ENCODE measurements at places on chromosomes 4 and X.

- DNase-seq, result peak; percentile 61
Observed at GRCh38 chr4:177441061-177441802, 1.0 kb downstream of the AGA start.

DNA sequence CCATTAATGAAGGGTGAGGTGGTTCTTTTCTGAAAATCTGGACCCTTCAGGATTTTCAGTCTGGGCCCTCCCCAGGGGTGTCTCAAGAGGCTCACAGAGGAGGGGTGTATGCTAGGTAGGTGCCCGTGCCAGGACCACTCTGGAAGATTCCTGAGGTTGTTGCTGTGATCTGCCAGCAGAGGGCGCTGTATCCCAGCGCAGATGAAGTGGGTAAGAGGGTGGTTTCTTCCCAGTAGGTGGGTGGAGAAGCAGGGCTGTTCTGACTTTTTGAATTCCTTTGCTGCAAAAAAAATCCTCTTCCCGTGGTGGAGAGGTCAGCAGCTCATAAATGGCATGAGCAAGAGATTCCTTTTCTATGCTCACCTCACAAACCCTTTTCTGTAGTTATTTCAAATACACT, 51.1 kb downstream of the SCML1 start:
- peak; percentile 79 for DNase-seq

GRCh38 chr4:7135389-7135746, 57.0 kb upstream of the SORCS2 start:
- DNase-seq, result no peak

- DNase-seq, result peak; percentile 48
Observed at GRCh38 chrX:23666282-23666681, 1.0 kb upstream of the PRDX4 start.

- DNase-seq, result no peak
Observed at GRCh38 chr4:26145212-26145611, 175.6 kb upstream of the RBPJ start.

DNA sequence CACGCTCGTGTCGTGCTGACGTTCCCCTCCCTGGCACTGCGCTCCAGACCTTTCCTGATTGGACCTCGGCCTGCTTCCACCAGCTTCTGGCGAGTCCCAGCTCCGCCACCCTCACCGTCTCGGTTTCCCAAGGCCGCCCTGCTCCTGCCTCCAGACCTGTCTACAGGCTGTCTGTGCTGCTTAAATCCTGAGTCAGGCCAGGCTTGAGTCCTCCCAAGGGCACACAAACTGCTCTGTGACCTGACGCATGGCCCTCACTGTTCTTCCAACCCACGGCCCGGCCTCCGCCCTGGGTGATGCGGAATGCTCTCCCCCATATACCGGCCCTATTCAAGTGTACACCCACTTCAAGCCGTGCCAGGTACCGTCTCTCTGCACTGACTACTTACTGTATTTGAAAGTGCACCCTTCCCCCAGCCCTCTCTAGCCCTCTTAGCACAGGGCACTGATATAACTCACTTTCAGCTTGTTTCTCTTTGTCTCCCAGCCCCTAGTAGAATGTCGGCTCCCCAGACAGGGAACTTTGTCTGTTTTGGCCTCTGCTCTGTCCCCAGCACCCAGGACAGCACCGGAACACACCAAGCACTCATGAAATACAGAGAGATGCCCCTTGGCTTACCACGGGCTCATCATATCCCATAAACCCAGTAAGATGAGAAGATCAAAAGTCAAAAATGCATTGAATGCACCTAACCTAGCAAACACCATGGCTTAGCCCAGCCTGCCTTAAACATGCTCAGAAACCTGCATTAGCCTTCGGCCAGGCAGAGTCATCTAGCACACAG, 63.1 kb upstream of the AFAP1 start:
- DNase-seq, result no peak

DNA sequence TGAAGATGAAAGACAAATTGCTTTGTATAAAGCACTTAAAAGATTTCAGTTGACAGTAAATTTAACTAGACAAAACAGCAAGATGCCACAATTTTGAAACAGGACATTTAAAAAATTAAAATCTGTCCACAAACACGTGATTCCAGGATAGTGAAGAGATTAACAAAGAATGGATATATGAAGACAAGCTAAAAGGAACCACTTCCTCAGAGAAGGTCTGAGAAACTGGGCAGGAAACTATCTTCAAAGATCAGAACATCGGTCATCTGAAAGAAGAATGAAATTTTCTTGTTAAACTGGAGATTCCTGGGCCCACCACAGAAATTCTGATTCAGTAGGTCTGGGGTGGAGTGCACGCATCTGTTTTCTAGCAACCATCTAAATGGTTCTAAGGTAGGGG, 1.4 kb downstream of the RWDD4 start:
- DNase-seq, result no peak

GRCh38 chr4:92261256-92261655, 42.5 kb upstream of the GRID2 start:
- no peak for DNase-seq

GRCh38 chr4:47929682-47930201, 15.4 kb upstream of the NFXL1 start:
- DNase-seq, result no peak

GRCh38 chrX:97756879-97757278, 873.2 kb downstream of the RPA4 start:
- DNase-seq, result no peak

- no peak for DNase-seq
Observed at GRCh38 chr4:152508818-152509217, 27.1 kb downstream of the FBXW7 start.

GRCh38 chr4:177400030-177400429, 42.2 kb downstream of the AGA start:
- no peak for DNase-seq

- peak; percentile 57 for DNase-seq
Observed at GRCh38 chrX:115372152-115372551, 82.6 kb downstream of the LUZP4 start.

DNA sequence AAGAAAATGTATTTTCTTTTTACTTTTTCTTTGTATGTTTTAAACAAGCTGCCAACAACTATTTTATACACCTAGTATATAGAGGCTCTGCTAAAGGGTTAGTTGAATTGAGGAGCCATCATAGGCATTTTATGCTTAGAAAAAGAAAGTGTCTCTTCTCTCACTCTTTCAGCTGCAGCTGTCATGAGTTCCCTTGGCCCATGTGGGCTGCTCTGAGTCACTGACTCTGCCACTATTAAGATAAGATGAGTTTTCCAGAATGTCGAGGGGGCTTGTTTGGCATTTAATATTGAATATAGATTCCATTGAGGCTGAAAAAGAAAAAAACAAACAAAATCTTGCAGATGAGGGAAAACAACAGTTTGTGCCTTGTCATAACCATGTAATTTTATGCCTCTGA, 126.0 kb upstream of the PAQR3 start:
- DNase-seq, result no peak

DNA sequence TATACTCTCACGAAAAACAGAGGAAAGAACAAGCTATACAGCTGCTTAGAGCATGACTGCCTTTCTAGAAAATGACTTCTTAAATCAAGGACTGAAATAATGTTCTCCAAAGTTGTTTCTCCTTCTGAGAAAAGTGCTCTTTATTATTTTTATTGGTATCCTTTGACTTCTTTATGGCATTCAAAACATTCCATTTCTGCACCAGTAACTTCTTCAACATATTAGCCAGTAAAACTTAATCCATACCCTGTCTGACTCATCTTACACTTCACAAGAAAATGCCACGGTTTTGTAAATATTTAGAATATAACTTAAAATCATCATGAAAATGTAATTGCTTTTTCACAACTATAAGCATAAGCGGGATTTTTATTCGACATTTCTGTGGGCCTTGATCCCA, 180.4 kb downstream of the NR3C2 start:
- DNase-seq, result no peak

DNA sequence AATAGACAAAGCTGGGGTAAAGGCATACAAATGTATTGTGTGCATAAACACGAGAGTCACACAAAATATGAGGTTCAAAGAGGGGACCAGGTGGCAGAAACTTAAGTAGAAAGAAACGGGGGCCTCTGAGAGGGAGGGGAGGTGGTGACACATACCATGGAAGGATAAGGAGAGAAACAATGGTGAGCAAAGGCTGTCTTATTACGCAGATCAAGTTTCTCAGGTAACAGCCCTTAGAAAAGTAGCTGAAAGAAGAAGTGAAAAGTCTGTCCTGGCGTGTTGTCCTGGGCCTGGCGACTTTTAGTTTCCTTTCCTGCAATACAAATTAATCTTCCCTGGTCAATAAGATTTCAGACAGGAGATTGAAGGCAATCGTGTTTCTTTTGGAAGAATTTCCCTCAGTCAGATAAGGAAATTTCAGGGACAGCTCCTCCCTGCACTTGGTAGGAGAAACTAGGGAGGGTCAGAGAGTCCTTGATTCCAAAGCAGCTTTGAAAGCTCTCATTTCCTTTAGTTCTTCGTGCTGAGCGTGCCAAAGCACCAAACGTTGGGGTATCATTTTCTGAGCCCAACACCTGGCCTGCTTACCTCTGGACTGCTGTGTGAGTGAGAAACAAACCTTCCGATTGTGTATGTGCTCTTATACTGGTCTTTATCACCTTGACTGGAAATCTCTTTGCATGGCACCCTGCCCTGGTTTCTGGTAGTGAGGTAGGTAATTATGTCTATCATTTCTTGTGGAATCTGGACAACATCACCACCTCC, 676.7 kb upstream of the LCORL start:
- no peak for DNase-seq

- peak; percentile 65 for DNase-seq
Observed at GRCh38 chrX:140477987-140478386, 26.9 kb downstream of the SOX3 start.

DNA sequence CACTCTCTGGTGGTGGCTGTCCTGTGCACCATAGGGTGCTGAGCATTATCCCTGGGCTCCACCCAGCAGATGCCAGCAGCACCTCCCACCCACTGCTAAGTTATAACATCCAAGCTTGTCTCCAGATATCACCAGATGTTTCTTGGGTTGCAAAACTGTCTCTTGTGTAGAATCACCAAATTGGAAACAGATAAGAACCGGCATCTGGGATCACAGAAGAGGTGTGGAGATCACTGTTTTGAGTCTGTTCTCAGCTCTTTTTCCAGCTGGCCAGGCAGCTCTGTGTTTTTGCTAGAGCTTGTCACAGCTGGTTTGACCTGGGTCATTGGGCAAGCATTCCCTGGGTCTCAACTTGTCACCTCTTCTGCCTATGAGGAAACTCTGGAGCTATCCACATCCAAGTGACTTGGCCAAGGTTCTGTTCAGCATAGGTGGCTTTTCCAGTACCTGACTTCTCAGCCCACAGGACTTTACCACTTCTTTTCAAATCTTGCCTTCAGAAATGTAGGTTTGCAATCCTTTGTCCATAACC, 15.3 kb upstream of the PUDP start:
- DNase-seq, result no peak

DNA sequence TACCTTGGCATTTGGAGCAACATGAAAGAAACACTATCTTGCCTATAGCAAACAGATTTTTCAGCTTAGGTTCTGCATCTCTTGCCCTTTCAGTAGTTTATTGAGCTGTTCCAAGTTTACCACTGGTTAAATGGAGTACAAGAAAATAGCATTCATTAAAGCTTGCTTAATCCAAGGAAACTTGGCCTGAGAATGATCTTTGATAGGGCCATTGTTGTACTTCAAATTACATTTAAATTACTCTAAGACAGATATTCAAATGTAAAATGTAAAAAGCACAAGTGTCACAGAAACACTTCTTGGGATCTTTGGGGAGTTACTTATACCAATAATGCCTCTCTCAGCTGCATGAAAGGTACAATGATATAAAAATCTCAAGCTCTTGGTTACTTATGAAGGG, 609.0 kb upstream of the HTR2C start:
- no peak for DNase-seq

DNA sequence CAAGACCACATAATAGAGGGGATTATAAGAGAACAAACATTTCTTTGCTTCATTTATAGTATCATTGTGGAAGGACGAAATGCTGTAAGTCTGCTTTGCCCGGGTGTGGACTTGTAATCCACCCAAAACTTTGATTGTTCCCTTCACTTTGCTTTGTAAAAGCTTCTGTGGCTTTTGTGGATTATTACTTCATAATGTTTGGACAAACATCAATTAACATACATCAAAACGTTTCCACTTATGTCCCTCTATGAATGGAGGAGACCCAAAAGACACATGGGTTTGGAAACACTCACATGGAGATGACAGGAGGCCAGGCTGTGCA, 415.4 kb downstream of the SPRY1 start:
- no peak for DNase-seq

DNA sequence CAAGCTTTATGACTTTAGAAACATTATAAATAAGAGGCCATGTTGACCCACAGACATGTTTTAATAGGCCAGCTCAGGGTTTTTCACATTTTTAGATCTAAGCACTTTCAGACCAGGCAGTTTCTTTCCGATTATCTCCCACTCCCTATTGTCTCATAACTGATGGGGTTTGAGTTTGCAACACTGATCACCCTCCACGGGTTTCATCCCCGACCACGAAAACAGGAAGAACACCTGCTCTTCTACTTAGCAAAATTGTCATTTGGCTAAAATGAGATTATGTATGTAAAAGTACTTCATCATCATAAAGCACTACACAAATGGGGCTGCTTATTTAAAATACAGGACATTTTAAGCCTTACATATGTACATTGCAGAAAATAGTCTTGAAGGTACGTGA, 407.9 kb downstream of the HNRNPD start:
- DNase-seq, result no peak

- DNase-seq, result peak; percentile 53
Observed at GRCh38 chr4:189773909-189774308, 166.8 kb upstream of the FRG1 start.

- DNase-seq, result no peak
Observed at GRCh38 chr4:125104616-125105015, 210.1 kb upstream of the FAT4 start.

DNA sequence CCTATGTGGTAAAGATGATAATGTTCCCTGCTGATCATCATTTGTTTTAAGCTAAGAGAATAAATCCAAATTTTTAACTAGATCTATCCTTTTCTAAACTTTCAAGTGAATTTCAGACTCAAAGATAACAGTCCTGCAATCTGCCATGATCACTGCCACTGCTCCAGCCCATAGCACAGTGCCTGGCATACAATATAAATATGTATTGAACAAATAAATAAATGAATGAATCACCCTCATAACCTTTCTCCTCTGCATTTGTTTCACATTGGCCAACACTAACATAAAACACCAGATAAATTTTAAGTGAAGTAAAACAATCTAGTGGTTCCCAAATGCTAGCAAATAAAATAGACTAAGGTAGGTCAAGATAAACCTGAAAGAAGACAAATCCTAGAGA, 439.0 kb downstream of the GPM6A start:
- DNase-seq, result no peak
